Heart left ventricle (tissue), 16 donors: ENCODE measurements at places on chromosomes 2 and 18. TPM values are rescaled to one million over a fixed set of nuclear protein-coding genes. Genes with fewer than 3 reads are reported as not detected.

- DNase-seq, result no peak
Measured at GRCh38 chr2:229798446-229799155, 84.2 kb upstream of the DNER start.

- DNase-seq, result no peak
Measured at GRCh38 chr2:84395820-84396219, 63.3 kb downstream of the SUCLG1 start.

DNA sequence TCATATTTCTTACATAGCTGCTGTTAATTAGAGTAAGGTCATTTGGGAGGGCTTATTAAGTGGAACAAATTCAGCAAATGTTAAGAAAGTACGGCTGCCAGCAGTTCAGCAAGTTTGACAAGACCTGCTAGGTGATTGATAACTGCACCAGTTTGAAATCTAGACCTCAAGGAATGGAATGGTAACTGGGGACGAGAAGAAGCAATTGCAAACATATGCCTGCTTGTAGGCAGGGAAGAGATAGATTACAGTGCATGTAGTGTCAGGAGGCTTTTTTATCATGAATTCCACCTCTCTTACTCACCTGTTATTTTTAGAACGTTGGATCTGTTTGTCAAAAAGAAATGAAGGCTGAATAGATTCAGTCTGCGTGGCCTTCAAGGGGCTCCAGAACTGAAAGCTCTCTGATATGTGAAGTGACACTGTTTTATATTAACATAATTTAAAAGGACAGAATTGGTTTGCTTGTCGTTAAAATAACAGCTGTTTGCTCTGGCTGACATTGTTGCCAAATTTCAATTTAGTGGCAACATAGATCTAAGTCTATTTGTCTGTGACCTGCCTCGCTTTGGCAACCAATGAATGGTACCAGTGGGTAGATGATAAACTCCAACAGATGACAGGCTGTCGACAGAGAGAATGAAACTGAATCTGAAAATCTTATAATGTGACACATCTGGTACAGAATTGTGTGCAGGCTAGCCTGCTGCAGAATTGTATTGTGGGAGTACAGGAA is 199.3 kb downstream of the ZNF407 start:
- DNase-seq, result no peak

DNA sequence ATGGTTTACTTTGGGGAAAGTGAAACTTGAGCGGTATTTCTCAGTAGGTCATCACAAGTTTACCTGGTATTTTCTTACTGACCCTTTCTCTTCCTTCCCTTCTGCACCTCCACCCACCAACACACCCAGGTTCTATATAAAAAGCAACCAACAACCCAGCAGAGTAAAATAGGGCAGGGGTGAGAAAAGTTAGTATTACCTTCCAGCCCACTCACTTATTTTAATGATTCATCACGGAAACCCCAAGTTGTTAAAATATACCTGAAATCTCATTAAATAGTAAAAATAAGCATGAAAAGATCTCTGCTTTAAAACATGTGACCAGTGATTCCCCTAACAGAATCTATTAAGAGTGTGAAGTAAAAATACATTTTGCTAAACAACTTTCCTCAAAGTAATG is 306.1 kb downstream of the ZEB2 start:
- DNase-seq, result no peak

GRCh38 chr2:104859766-104860450 is 6.0 kb downstream of the POU3F3 start:
- DNase-seq, result no peak

DNA sequence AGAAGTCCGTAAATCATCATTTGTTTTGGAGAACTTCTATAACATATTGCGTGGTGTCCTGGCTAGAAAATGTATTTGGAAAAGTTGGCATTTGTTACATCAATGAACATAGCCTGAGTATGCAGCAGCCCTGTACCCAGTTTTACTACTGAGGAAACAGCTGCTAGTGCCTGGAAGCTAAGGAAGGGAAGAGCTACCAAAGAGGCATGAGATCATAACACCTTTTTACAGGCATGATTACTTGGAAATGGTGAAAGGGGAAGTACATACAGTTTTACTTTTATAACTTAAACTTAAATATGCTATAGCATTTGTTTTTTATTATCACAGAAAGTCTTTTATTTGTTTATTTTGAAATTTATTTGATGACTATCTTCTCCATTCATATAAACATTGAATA is 128.4 kb upstream of the MC4R start:
- no peak for DNase-seq

- peak; percentile 41 for DNase-seq
Measured at GRCh38 chr2:10382354-10383061, 65.6 kb downstream of the ODC1 start.

GRCh38 chr2:230905448-230906421 is 19.3 kb downstream of the GPR55 start:
- DNase-seq, result no peak

DNA sequence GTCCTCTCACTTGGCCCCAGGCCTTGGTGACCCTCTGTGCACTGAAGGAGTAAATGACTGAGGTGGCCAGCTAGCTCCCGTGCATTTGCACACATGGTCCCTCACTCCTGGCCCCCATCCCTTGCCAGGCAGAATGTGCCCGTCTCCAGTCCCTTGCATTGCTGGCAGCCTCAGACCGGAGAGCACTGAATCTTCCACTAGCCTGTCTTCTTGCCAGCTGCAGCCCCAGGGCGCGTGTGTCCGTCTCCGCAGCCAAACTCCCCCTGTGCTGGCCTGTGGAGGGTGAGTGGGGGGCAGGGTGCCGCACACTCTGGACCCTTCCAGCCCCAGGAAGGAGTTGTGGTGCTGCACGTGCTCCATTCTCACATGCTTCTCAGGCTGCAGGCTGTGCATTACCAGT is 35.9 kb downstream of the INPP4A start:
- DNase-seq, result no peak

The ATP6V1C2 gene
- polyA plus RNA-seq, result 0.50 TPM

The KRTCAP3 gene
- polyA plus RNA-seq, result not detected

The C2orf72 gene
- polyA plus RNA-seq, result 0.15 TPM

The CHRND gene
- polyA plus RNA-seq, result not detected

The TMEM178A gene
- 3.1 TPM for polyA plus RNA-seq
